ENCODE measurements at places on chromosomes 1 and 21.

DNA sequence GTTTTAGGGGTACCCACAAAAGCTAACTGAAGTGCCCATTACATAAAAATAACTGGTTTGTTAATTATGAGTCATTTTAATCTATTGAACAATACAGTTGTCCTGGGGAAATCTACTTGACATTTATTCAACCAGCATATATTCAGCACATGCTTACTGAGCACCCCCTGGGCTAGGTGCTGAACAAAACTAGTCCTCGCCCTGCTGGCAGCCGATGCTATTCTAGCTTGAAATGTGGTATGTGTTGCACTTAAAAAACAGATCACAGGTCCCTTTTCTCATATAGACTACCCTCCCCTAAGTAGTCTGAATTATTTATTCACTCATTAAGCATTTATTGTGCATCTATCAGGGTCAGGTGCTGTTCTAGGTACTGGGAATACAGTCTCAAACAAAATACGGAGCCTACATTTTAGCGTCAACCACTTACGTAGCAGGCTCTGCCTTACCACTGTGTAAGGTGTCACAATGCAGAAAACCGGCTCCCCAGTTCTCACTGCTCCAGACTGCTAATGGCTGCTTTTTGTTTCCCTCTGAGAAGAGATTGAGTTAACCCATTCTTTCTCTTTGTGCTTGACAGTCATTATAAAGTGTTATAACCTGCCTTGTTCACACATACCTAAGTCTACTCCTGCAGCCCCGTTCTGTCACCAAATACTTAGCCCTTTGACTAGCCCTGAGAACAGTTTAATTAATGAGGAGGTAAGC lies 57.1 kb downstream of the ADCY10 start:
- no peak for DNase-seq

DNA sequence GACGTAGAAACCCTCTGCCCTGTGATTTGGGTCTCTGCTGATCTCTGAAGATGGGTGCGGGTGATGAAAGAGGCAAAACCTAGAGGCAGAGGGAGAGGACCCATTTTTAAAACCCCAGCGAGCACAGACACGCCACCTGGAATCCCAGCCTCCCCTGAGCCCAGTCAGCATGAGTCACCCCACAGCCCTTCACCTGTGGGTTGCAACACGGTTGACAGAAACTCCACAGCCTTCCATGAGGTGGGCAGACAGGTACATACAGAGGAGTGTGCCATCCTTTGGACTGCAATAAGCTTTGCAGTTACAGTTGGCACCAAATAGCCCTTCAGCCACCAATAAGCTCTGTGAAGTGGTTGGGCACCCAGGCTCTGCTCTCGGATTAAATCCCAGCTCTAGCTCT lies 2.1 kb upstream of the GRHL3 start:
- no peak for DNase-seq

GRCh38 chr1:23575226-23575810 lies 16.0 kb upstream of the ID3 start:
- DNase-seq: no peak

DNA sequence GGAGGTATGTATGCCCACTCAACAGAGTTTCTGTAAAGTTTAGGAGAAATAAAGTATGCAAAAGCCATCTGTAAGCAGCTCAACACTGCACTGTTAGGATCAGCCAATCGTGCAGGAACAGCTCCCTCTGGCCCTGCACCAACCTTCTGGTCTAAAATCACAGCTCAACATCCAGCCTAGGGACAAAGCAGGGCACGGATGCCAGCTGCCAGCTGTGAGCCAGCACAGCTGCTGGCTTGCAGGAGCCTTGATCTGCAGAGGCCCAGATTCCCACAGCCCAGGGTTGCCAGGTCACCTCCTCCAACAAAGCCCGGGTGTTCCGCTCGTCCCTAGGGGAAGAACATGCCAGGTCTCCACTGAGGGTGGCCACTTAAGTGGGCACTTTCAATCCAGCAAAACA lies 8.6 kb downstream of the ACOT7 start:
- no peak for DNase-seq

- DNase-seq: no peak
Measured at GRCh38 chr1:17061486-17061885, 7.7 kb upstream of the SDHB start.

- DNase-seq: no peak
Measured at GRCh38 chr1:11061652-11062365, 2.0 kb upstream of the SRM start.

- DNase-seq: no peak
Measured at GRCh38 chr1:33388805-33389771, 41.8 kb downstream of the PHC2 start.

DNA sequence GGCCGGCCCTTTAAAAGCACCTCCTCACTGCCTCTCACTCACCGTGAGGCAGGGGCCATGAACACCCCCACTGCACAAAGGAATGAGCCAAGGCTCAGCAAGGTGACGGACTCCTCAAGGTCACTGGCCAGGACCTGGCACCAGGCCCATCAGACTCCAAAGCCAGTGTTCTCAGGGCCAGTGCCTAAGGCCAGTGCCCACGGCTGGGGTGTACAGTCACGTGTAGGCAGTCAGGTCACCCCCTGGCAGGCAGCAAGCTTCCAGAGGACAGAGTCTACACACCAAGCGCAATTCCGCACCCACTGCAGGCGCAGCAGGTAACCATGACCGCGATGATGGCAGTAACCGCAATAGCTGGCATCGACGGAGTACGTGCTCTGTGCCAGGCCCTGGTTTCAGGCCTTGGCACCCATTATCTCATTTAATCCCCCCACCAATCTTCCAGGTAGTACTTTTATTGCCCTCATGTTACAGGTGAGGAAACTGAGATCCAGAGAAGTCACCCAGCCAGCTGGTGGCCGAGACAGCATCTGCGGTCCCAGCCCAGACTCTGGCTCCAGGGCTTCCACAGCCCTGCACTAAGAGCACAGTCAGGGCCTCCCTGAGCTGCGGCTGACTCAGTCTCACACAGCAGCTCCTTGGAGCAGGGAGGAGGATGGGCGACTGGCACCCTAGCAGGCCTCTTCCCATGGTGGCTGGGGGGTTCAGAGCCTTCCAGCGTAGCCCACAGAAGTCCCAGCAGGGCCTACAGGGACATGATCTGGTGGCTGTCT lies 27.0 kb downstream of the RAP1GAP start:
- DNase-seq: no peak

GRCh38 chr1:21955501-21956281 lies 18.6 kb upstream of the HSPG2 start:
- DNase-seq: no peak

DNA sequence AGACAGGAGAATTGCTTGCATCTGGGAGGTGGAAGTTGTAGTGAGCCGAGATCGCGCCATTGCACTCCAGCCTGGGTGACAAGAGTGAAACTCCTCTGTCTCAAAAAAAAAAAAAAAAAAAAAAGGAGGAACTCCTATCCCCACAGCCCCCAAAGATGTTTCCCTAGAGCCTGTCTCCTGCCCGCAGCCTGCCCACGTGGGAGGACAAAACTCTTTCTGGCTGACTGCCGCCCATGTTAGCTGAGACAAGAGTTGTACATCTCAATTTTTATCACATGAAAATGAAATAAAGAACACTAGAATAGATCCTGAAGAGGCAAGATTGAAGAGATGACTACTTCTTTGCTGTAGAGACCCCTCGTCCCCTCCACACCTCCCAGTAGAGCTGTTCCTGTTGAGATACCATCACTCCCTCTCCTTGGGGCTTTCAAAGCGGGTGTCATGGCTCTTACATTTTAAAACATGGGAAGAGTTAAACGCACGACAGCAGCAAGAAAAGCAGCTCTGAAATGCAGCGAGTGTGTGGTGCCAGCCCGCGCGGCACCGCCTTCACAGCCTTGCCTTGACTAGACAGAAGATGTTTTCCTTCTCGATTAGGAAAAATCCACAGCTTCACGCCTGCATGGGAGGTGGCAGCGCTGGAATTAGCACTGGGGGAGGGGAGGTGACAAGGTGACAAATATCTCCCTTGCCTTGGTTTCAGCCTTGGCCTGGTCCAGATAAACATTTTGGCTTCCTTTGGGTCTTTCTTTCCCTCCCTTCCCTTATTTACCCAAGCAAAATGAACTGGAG lies 253.4 kb upstream of the CSF3R start:
- no peak for DNase-seq

- DNase-seq: no peak
Measured at GRCh38 chr1:52709016-52709415, 10.9 kb upstream of the COA7 start.

DNA sequence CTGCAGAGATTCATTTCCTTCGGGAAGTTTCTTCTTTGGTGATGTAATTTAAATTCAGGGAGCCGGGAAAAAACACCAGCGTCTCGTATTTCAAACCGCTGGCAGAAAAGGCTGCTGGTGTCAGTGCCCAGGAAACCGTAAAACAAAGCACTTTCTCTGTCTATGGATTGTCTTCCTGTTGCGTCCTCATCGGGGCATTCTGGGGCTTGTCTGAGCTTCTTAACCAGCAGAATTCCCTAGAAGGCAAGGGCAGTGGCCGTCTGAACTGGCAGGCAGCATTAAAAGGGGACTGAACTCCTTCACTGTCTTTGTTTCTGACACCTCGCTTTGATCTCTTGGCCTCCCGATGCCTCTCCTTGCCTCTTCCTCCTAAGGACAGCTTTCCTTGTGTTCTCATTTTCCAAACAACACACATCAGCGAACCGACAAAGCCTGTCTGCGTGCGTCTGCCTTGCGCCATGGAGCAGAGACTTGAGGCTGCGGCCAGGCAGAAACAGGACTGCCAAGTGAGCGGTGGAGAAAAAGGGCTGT lies 391.6 kb upstream of the VAMP3 start:
- DNase-seq: no peak

- no peak for DNase-seq
Measured at GRCh38 chr1:97314685-97315084, 593.1 kb downstream of the PTBP2 start.

GRCh38 chr21:31490443-31490842 lies 146.4 kb upstream of the TIAM1 start:
- DNase-seq: no peak

DNA sequence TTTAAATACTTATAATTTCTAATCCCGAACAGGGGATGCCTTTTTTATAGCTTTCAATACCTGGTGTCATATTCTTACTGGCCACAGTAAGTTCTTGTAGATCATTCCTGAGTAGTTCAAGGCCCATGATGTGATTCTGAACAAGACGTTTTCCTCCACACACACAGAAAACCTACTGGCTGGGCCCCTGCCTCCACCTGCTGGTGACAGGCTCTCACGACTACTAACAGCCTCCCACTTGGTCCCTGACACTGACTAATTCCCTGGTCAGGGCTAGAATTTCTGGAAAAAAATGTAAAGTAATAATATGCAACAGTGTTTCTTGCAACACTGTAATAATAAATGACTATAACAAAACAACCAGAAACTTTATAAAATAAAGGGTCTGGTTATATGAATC lies 50.4 kb upstream of the RIPK4 start:
- peak; percentile 26 for DNase-seq

DNA sequence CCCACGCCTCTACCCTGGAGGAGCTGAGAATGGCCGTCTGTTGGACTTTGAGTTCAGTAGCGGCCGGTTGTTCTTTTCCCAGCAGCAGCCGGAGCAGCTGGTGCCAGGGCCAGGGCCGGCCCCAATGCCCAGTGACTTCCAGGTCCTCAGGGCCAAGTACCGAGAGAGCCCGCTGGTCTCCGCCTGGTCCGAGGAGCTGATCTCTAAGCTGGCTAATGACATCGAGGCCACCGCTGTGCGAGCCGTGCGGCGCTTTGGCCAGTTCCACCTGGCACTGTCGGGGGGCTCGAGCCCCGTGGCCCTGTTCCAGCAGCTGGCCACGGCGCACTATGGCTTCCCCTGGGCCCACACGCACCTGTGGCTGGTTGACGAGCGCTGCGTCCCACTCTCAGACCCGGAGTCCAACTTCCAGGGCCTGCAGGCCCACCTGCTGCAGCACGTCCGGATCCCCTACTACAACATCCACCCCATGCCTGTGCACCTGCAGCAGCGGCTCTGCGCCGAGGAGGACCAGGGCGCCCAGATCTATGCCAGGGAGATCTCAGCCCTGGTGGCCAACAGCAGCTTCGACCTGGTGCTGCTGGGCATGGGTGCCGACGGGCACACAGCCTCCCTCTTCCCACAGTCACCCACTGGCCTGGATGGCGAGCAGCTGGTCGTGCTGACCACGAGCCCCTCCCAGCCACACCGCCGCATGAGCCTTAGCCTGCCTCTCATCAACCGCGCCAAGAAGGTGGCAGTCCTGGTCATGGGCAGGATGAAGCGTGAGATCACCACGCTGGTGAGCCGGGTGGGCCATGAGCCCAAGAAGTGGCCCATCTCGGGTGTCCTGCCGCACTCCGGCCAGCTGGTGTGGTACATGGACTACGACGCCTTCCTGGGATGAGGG lies 28.5 kb upstream of the SPSB1 start:
- no peak for DNase-seq

DNA sequence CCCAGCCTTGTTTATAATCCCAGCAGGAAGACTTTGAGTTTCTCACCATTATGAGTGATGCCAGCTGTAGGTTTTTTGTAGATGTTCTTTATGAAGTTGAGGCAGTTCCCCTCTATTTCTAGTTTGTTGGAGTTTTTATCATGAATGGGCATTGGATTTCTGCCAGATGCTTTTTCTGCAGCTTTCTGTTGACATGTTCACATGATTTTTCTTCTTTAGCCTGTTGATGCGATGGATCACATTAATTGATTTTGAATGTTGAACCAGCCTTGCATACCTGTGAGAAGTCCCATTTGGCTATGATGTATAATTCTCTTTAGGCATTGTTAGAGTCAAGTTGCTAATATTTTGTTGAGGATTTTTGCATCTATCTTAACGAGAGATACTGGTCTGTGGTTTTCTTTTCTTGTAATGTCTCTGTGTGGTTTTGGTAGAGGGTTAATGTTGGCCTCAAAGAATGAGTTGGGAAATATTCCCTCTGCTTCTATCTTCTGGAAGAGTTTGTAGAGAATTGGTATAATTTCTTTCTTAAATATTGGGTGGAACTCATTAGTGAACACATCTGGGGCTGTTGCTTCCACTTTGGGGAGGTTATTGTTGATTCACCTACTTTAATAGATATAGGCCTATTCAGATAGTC lies 33.2 kb downstream of the ZBTB40 start:
- no peak for DNase-seq

DNA sequence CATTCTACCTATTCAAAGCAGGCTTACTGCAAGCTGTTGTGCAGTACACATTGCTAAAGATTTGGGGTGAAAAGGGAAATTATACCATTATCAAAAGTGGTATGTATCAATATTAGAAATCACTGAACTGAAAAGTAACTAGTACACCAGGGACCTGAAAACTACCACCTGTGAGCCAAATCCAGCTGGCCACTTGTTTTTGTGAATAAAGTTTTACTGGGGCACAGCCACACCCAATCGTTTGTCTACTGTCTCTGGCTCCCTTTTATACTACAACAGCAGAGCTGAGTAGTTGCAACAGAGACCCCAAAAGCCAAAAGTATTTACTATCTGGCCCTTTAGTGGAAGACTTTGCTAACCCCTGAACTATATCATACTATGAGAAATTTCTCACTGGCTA lies 13.8 kb upstream of the CR1L start:
- DNase-seq: no peak

GRCh38 chr1:180632326-180633056 lies 669 bp downstream of the XPR1 start:
- DNase-seq: no peak

GRCh38 chr1:2801046-2801445 lies 447 bp downstream of the TTC34 start:
- DNase-seq: no peak
